ENCODE measurements at places on chromosomes 5 and 9. TPM values are rescaled to one million over a fixed set of nuclear protein-coding genes. Genes with fewer than 3 reads are reported as not detected.

DNA sequence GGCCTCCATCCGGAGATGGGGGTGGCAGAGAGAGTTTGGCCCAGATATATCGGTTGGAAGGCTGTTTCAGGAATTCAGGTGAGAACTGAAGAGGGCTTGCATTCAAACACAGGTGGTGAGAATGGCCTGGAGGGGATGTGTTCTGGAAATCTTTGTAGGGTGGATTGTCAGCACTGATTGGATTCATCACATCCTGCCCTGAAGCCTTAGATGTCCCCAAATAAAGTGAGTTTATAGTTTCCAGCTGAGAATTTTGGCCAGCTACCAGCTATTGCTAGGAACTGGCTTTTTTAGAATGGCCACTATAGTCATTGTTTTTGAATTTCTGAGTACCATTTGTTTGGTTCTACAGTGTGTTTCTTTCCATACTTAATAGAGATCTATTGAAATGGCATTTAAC lies 46.1 kb upstream of the ANKH start:
- no peak for DNase-seq

Gene FRMPD1
- not detected for total RNA-seq

DNA sequence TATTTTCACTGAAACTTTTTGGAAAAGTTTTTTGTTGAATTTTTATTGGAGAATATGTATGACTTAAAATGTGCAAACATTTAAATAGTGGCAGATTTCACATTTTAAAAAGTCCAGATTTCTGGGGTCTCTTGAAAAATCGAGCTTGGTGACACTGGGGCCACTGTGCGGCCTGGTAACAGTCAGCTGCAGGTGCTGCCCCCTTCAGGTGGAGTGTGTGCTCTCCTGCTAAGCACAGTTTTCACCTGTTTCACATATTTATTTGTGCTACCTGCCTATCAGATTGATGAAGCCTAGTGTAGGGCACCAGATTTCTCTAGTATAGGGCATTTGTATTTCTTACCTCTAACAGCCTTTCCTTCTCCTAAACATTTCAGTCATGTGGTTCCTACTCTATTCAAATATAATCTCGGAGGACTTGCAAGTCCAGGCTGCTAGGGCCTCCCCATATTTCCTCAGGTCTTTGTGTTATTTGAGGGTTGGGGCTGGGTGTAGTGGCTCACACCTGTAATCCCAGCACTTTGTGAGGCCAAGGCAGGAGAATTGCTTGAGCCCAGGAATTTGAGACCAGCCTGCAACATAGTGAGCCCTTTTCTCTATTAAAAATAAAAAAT lies 95.8 kb upstream of the KLF9 start:
- DNase-seq: no peak

Gene CKS2
- total RNA-seq: 57.7 TPM

Gene ADGRV1
- total RNA-seq: 3.5 TPM

Gene CLIC3
- 0.75 TPM for total RNA-seq

DNA sequence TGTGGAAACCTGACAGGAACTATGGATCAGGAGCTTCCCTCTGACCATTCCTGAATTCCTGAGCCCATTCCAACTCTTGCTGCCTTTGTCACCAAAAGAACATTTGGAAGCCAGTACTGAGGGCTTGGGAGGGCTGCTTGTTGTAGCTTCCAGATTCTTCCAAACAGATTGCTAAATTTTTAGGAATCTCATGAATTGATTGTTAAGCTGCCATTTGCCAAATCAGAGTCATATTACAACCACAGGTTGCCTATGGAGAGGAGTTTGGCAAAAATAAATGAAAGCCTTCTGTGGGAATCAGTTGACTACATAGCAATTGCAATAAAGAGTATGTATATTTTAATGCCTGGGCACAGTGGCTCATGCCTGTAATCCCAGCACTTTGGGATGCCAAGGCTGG lies 39.2 kb upstream of the SLC28A3 start:
- no peak for DNase-seq

DNA sequence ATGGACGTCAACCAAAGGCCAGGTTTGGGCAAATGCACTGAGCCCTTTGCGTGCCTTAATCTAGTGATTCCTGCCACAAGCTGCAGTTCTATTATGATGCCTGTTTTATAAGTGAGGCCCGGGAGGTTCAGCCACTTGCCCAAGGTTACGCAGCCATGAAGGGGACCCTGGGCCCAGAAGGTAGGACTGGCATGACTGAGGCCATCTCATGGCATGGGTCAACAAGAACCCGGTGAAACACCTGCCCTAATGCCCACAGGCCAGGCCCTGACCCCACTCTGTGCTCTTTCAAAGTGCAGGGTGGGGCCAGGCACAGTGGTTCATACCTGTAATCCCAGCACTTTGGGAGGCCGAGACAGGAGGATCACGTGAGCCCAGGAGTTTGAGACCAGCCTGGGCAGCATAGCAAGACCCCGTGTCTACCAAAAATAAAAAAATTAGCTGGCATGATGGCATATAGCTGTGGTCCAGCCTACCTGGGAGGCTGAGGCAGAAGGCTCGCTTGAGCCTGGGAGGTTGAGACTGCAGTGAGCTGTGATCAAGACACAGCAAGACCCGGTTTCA lies 8.6 kb downstream of the NINJ1 start:
- DNase-seq: no peak

Gene NXNL2
- 4.3 TPM for total RNA-seq

GRCh38 chr5:54852007-54852406 lies 133.4 kb downstream of the ESM1 start:
- DNase-seq: no peak

- DNase-seq: peak; percentile 96
These were observed 8.2 kb downstream of the TNIP1 start for GRCh38 chr5:151072630-151073025.

GRCh38 chr9:91603932-91604331 lies 180.3 kb upstream of the NFIL3 start:
- no peak for DNase-seq

DNA sequence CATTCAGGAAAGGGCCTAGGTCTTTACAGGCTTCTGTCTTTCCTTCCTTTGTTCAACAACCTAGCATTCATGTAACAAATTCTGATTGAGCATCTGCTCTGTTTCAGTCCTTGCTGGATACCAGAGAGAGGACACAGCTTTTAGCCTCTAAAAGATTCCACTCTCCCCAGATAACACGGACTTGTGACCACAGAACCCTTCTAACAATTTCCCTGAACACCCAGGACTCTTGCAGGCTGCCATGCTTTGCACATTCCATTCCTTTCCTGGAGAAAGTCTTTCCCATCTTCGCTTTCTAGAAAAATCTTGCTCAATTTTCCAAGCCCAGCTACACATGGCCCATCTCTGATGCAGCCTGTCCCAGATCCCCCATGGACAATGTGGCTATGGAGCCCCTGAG lies 310.9 kb downstream of the ACTL7B start:
- no peak for DNase-seq

Gene SHISAL2B
- total RNA-seq: not detected

- no peak for DNase-seq
These were observed 198.1 kb downstream of the LURAP1L start for GRCh38 chr9:12972608-12973589.

- DNase-seq: no peak
These were observed 1.2 kb upstream of the CDC14B start for GRCh38 chr9:96620832-96621269.

Gene SLCO4C1
- 1.5 TPM for total RNA-seq

DNA sequence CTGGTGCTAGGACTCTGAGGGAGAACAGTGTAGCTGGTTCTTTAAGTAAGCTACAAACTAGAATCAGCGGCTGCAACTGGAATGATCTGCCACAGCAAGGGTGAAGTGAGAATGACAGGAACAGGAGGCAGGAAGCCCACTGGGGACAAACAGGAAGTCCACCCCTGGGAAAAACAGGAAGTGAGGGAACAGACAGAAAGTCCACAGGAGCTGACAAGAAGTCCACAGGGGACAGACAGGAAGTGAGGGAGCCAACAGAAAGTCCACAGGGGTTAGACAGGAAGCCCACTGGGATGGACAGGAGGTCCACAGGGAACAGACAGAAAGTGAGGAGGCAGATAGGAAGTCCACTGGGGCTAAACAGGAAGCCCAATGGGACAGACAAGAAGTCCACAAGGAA lies 15.5 kb downstream of the ADAMTS16 start:
- no peak for DNase-seq

DNA sequence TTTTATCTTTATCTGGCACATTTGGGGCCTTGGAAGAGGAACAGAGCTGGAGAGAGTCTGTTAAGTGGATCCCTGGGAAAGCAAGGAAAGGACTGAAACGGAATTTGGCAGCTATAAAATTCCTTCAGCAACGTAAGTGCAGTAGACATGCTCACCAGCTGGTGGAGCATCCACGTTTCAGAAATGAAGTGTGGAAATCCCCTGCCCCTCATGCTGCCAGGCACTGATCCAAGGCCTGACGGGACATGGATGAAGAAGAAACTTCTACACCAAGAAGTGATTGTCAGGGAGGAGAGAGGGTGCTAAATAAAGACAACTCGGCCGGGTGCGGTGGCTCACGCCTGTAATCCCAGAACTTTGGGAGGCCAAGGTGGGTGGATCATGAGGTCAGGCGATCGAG lies 209.3 kb downstream of the ROR2 start:
- DNase-seq: no peak

GRCh38 chr5:172797771-172798191 lies 26.8 kb upstream of the DUSP1 start:
- no peak for DNase-seq

GRCh38 chr5:75088648-75089047 lies 36.3 kb upstream of the GCNT4 start:
- DNase-seq: no peak

Gene SAXO1
- total RNA-seq: under 0.01 TPM

Gene FOXD1
- total RNA-seq: 14.7 TPM

Gene SLC34A3
- not detected for total RNA-seq

DNA sequence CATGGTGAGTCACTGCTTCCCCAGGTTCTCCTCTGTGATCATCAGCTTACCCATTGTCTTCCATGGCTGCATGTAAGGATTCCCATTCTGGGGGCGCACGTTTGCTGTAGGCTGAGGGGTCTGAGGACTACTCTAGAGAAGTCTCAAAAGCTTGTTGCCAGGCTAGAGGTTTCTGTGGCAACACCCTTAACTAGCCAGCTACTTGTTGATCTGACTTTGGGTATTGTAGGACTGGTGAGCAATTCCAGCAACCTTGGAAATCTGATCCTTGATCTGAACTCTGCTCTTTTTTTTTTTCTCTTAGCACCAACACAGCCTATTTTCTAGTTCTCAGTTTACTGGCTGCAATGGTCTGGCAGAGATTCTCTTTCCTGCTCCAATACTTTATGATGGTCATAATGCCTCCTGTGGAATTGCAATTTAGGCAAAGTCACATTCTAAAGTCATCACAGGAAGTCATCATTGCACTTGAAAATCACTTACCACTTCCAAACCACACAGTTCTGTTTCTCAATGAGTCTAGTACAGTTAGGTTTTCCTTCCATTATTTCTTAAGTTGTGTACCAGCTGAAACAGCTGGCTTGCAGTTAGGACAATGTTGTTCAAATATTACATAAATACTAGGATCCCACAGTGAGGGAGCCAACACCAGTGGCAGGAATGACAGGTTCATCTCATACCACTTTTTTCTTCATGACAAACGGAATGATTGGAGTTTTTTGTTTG lies 110.3 kb downstream of the SLC12A2 start:
- no peak for DNase-seq

GRCh38 chr9:133089271-133089671 lies 27.5 kb downstream of the CEL start:
- no peak for DNase-seq

DNA sequence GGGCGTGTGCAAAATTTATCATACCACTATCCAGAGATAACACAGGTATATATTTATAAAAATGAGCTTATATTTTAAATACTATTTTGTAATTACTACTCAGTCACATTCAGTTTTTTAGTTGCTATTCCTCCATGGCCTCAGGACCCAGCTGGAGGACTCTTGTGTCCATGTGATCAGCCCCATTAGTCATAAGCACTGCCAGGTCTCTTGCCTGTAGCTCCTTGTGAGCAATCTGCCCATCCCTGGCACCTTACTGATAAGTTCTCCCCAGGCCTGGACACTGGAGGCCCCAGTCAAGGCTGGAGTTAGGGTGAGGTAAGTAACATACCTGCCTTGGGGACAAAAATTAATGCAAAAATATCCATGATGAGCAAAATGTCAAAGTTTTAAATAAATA lies 29.5 kb upstream of the ADRB2 start:
- no peak for DNase-seq

All from kidney epithelial cell (primary cell).